ENCODE measurements at places on chromosomes 3 and 15.

- DNase-seq: no peak
Observed at GRCh38 chr3:113339616-113340244, 101.6 kb downstream of the CFAP44 start.

DNA sequence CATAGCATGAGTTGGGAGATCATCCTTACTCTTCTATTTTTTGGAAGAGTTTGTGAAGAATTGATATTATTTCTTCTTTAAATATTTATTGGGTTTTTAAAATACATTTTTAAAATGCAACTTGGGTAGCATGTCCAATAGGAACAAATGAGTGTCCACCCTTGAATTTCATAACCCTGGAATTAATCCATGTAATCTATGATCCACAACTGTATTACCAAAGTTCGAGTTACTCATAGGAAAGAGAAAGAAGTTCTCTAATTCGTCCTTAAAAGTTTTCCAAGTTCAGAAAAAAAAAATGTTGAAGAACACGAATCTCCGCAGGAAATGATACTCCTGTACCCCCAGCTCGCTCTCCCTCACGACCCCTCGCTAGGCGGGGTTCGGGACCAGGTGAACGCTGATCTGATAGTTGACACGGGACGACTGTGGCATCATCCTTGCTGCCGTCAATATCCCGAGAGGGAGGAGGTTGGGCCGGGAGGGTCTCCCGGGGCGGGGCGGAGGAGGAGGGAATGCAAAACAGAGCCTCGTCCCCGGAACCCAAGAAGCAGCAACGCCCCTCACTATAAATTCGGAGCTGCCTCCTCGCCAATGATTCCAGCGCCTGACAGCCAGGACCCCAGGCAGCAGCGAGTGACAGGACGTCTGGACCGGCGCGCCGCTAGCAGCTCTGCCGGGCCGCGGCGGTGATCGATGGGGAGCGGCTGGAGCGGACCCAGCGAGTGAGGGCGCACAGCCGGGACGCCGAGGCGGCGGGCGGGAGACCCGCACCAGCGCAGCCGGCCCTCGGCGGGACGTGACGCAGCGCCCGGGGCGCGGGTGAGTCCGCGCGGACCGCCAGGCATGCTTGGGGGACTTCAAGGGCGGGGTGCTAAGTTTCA is at the start of gene AGTR1:
AGTR1 (plus strand) TSS at position 598 of the 884 bp plus-strand sequence. CDS start 43,133 bp downstream, outside the sequence.
- DNase-seq: no peak

DNA sequence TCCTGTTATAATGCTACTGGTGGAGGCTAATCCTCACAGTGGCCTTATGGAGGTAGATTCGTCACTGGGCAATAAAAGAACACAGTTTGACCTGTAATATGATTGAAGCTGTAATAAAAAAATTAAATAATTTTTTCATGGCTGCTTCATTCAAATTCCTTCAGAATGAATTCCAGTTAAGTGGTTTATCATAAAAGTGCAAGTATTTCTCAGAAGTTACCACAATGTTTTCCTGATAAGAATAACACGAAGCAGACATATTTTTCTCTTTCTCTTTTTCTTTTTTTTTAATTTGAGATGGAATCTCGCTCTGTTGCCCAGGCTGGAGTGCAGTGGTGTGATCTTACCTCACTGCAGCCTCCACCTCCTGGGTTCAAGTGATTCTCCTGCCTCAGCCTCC is 15.6 kb downstream of the B4GALT4 start:
- no peak for DNase-seq

DNA sequence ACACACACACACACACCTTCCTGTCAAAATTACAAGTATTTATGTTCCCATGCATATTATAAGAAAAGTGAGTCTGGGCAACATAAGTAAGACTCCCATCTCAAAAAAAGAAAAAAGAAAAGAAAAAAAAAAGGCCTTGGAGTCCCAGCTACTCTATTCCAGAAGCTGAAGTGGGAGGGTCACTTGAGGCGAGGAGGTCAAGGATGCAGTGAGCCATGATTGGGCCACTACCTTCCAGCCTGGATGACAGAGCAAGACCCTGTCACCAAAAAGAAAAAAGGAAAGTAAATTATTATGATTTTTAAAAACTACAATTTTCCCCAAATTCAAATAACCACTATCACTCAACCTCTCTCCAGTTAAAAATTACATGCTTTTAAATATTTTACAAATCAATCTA is 113.1 kb downstream of the STAG1 start:
- no peak for DNase-seq

DNA sequence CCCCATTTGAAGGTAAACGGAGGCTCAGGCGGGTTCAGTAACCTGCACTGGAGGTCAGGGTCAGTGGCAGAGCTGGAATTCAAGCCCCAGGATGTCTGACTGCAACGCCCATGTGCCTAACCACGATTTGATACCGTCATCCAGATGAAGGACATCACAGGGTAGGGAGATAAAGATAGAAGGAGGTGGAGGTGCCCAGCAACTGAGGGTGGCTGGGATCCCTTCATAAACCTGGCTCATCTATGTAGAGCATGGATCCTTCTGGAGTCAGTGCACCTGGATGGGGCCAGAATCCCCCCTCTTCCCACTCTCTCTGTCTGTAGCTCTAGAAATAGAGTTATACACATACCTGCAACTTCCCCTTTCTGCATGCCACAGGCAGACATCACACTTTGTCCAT is 41.3 kb downstream of the GOLGA8S start:
- no peak for DNase-seq

GRCh38 chr15:52567871-52568600 is 794 bp downstream of the ARPP19 start:
- peak; percentile 38 for DNase-seq

Measured in CD4-positive, alpha-beta T cell treated with Interleukin-10 for 1 hour (primary cell).